ENCODE measurements at places on chromosomes 7 and 10.

- DNase-seq = no peak
Observed at GRCh38 chr7:90897961-90898469, 301.9 kb downstream of the CDK14 start.

DNA sequence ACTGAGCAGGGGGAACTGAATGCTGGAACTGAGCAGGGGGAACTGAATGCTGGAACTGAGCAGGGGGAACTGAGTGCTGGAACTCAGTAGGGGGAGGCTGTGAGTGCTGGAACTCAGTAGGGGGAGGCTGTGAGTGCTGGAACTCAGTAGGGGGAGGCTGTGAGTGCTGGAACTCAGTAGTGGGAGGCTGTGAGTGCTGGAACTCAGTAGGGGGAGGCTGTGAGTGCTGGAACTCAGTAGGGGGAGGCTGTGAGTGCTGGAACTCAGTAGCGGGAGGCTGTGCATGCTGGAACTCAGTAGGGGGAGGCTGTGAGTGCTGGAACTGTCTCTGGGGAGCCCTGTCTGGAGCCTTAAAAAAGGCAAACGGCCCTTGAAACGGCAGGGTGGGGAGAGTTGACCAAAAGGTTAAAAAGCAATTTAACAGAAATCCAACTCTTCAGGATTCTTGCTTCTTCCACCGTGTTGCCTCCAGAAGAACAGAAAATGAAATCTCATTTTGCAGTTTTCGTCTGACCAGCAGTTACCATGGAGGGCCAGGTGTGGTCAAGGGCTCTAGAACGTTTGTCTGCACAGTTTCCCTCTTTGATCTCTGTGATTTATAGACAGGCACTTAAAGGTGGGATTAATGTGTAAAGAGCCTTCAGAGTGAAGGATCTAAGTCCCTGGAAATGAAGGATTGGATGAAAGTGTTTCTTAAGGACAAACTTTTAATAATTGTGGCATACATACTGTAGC, 19.1 kb downstream of the DOCK1 start:
- DNase-seq = no peak

GRCh38 chr7:1844336-1844950, 174.4 kb downstream of the ELFN1 start:
- no peak for DNase-seq

GRCh38 chr7:631291-631711, 95.2 kb upstream of the DNAAF5 start:
- no peak for DNase-seq

GRCh38 chr7:143385891-143386781, 5.0 kb downstream of the ZYX start:
- DNase-seq = no peak

DNA sequence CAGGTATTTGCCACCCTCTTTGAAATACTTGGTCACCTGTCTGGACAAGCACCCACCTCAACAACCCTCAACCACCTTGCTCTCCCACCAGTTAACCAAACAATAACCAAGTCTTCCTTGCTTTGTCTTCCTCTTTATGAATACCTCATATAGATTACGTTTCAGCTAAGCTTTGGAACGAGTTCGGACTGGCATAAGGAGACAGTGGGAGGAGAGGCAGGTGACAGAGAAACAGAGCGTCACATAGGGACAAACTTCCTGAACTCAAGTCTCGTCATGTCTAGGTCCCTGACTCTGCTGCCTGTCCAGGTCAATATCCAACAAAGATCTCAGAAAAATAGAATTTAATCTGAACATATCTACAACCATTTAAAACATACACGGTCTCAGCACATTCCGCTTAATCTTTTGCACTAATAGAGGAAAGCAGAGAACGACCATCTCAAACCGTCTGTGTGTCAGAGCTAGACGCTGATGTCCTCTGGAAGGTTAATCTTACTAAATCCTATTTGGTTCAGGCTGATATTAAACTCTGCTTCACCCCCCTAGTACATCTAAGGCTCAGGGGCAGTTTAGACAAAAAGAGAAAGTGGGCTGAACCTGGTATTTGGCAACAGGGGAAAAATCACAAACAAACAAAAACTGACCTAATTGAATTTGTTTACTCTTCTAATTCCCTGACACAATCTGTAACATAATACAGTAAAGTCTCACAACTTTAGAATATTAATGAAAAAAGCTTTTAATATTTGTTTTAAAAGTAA, 26.4 kb upstream of the SVOPL start:
- DNase-seq = no peak

DNA sequence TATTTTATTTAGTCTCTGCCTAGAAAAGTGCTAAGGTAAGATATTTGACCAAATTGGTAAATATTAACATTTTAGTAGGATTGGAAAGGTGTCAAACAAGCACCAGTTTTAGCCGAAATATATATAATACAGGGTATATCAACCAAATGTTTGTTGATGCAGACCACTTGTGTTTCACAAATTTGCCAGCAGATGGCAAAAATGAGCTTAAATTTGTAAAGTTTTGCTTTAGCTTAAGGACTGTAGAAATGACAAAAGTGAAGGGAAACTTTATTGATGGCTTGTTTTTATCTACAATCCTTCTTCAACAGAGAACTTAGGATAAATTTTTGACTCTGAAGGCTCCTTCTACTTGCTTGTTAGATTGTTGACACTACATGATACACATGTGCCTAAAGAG, 4.8 kb upstream of the POLR1F start:
- no peak for DNase-seq

DNA sequence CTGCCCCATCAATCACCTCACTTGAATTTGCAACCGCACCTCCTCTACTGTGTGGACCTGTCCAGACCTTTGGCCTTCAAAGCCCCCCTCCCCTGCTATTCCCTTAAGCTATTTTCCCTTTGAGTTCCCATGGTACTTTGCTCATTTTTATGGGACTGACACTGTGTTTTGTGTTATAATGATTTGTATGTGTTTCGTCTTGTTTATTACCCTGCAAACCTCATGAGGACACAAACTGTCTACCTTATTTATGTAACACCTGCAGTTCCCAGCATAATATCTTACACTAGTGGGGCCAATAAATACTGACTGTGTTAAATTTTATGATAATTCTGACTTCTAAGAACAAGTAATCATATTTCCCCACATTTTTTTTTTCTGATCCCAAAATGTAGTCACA, 70.6 kb downstream of the CLEC2L start:
- no peak for DNase-seq

DNA sequence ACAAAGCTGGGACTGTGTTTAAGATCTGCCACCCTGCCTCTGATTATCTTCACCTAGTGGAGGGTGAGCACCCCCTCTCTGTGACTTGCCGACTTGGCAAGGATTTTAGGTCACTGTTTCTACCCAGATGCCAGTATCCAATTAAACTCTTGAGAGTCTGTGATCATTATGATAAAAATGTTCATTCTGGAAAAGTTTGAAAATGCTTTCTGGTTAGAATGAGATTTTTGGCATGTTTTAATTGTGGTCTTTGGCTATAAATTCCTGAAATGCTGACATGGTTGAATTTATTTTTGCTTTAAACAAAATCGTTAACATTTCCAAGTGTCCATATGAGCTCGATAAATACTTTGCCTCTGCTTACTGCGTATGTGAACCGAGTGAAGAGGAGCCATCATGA, 221.4 kb downstream of the BICC1 start:
- no peak for DNase-seq

GRCh38 chr10:21463436-21463835, 62.0 kb downstream of the SKIDA1 start:
- DNase-seq = no peak
